ENCODE measurements at places on chromosomes 2 and 18.

GRCh38 chr18:60147323-60147722 lies 225.3 kb downstream of the MC4R start:
- no peak for DNase-seq

GRCh38 chr2:159959136-159959535 lies 103.3 kb downstream of the PLA2R1 start:
- no peak for DNase-seq

- DNase-seq, result no peak
Measured at GRCh38 chr2:226788881-226789490, 10.6 kb downstream of the IRS1 start.

GRCh38 chr2:25418944-25419677 lies 77.4 kb upstream of the DNMT3A start:
- no peak for DNase-seq

GRCh38 chr2:189698020-189698887 lies 23.8 kb downstream of the ANKAR start:
- peak; percentile 77 for DNase-seq

Data from suppressor macrophage treated with lipopolysaccharide for 4 hours (primary cell).